ENCODE measurements at places on chromosomes 1 and 21. TPM values are rescaled to one million over a fixed set of nuclear protein-coding genes. Genes with fewer than 3 reads are reported as not detected.

Gene ASCL5
- total RNA-seq = not detected

Gene PCNT
- 20.7 TPM for total RNA-seq

Gene ADAMTS5
- total RNA-seq = 0.52 TPM

Gene SPRR2E
- total RNA-seq = not detected

Gene CA6
- 1.5 TPM for total RNA-seq

Gene DNASE2B
- not detected for total RNA-seq

Gene KIAA1614
- 0.94 TPM for total RNA-seq

Gene AADACL4
- total RNA-seq = not detected

Gene TRIM63
- total RNA-seq = 0.09 TPM

Gene VHLL
- total RNA-seq = not detected

Gene LCE2B
- 0.09 TPM for total RNA-seq

Gene PARP1
- 73.9 TPM for total RNA-seq

Gene NR1I3
- total RNA-seq = not detected

Gene CYP4X1
- total RNA-seq = 0.38 TPM

Gene PLA2G2F
- total RNA-seq = 0.47 TPM

Gene WDR4
- 5.3 TPM for total RNA-seq

Gene CFAP410
- total RNA-seq = 15.3 TPM

Gene CFAP141
- total RNA-seq = not detected

Gene CAMSAP2
- total RNA-seq = 6.5 TPM

Gene CFHR4
- 0.19 TPM for total RNA-seq

Gene AVPR1B
- total RNA-seq = 0.09 TPM

Gene CD1D
- 33.5 TPM for total RNA-seq

Gene TLCD4
- 1.5 TPM for total RNA-seq

Gene FNDC10
- 0.24 TPM for total RNA-seq

Gene CFHR2
- total RNA-seq = 0.09 TPM

Gene KCNT2
- 0.85 TPM for total RNA-seq

Gene SLC27A3
- total RNA-seq = 8.4 TPM
